Hepatocyte (in vitro differentiated cells): ENCODE measurements at places on chromosomes 3 and 15.

DNA sequence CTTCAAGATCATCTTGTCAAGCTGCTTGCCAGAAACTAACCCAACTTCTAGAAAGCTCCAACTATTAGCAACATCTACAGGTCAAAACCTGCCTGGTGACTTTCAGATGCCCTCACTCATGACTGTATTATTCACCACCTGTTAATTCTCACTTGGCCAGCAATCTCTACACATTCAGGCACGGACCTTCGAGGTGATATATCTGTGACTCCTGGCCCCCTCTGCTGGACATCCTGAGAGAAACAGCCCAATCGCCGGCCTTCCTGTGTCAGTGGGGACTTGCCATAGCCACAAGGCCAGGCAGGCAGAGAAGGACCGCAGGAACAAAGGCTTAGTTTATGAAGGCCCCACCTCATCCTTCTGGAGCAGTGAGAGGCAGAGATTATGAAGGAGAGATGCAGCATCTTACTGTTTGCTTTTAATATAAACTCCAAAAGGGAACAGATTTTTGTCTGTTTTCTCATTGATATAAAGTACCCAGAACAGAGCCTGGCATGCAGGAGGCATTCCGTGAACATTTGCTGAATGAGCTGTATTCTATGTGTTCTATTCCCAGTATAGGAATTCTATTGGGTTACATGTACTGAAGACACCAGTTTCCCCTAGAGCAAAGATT lies 24.4 kb upstream of the OCA2 start:
- peak; percentile 90 for DNase-seq

GRCh38 chr15:91306144-91306543 lies 206.1 kb downstream of the SV2B start:
- no peak for DNase-seq

DNA sequence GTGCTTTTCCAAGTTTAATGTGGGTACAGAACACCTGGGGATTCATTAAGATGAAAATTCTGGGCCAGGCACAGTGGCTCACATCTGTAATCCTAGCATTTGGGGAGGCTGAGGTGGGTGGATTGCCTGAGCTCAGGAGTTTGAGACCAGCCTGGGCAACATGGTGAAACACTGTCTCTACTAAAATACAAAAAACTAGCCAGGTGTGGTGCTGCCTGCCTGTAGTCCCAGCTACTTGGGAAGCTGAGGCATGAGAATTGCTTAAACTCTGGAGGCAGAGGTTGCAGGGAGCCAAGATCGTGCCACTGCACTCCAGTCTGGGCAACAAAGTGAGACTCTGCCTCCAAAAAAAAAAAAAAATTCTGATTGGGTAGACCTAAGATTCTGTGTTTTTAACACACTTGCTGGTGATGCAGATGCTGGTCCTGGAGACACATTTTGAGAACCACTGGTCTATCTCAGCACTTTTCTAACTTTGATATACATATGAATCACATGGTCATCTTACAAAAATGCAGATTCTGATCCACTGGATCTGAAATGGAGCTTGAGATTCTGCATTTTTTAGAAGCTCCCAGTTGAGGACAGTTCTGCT lies 223.8 kb upstream of the SATB1 start:
- DNase-seq = no peak

GRCh38 chr3:188046561-188047211 lies 107.3 kb upstream of the LPP start:
- DNase-seq = no peak

DNA sequence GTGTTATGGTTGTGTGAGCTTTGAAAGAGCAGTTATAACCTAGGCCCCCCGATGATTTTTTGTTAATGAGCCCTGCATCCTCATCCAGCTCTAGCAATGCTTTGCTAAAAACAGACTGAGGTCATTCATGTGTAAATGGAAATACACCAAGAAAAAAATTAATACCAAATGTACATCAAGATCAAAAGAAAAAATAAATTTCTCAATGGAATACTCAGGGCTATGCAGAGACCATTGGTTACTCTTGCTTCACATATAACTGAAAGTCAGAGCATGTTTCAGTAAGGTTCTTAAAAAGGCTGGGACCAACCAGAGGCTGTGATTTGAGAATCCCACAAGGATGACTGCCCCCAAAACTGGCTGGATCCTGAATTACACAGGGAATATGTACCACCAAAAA lies 48.0 kb downstream of the ARHGAP31 start:
- no peak for DNase-seq

- DNase-seq = no peak
Observed at GRCh38 chr15:100897221-100898151, 17.9 kb downstream of the ALDH1A3 start.

- peak; percentile 94 for DNase-seq
Observed at GRCh38 chr3:56494679-56495322, 26.5 kb upstream of the ERC2 start.

- DNase-seq = no peak
Observed at GRCh38 chr3:79586232-79586631, 181.6 kb downstream of the ROBO1 start.

- DNase-seq = peak; percentile 41
Observed at GRCh38 chr15:96515371-96515770, 184.9 kb downstream of the NR2F2 start.

GRCh38 chr15:81032818-81033217 lies 32.1 kb downstream of the TLNRD1 start:
- DNase-seq = no peak

DNA sequence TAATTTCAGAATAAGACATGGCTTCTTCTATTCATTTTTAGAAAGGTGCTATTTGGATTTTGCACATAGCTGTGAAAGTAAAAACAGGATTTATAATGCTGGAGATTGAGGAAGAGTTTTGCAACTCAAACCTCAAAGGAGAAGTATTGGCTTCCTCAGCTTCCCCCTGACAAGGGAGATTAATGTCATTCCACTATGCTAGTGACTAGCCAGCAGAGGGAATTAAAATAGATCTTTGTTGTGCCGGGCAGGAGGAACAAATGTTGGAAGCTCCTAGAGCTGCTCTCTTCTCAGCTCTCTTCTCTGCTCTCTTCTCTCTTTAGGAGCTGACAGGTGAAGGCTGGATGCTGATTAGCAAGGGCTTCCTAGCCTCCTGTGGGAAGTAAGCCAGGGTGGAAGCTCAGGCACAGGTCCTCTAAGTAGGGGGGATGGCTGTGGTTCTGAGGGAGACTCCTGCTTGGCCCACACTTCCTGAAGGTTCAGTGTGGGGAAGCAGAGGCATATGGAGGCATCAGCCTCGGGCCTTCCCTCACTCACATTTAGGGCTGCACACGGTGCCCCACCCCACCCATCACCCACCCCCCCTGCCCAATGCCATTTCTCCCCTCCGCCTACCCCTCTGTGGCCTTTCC lies 29.6 kb downstream of the CX3CR1 start:
- DNase-seq = no peak

DNA sequence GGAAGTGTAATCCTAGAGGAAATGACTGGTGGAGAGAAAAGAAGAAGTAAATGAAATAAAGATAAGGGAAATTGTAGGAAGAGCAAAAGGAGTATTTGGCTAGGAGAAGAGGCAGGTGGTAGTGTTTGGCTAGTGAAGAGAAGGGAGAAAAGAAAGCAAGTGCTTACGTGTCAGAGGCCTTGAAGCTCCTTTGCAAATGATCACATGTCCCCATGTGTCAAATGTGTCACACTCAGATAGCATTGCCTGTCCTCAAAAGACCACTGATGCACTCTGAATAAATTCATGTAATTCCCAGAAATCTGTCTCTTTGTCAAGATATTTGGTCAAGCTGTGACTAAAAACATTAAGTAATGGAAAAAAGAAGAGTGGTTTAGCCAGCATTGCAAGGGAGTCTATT lies 639.3 kb downstream of the TUSC7 start:
- DNase-seq = no peak
